Osteoblast (primary cell): ENCODE measurements at places on chromosomes 12 and 14.

DNA sequence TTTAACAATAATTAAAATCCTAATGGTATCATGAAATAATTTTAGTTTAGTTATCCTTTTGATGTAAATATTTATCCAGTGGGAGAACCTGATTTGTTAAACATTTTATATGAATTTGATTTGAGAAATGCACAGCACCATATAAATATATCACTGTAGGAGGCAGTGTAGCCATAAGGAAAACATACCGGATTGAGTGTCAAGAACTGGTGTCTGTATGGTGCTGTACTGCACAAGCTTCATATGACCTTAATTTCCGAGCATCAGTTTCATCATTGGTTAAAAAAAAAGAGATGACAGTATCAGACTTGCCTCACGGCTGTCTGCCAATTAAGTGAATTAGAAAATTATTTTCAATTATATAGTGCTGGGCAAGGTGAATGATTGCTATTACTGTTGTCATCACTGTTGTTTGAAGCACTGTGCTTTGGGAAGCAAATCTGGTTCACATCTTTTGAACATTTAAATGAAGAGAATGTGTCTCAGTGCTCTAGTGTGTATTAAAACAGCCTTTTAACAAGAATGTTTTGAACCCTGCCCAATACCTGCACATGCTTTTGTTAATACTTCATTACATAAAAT, 72.1 kb downstream of the TMTC2 start:
- DNase-seq = no peak

DNA sequence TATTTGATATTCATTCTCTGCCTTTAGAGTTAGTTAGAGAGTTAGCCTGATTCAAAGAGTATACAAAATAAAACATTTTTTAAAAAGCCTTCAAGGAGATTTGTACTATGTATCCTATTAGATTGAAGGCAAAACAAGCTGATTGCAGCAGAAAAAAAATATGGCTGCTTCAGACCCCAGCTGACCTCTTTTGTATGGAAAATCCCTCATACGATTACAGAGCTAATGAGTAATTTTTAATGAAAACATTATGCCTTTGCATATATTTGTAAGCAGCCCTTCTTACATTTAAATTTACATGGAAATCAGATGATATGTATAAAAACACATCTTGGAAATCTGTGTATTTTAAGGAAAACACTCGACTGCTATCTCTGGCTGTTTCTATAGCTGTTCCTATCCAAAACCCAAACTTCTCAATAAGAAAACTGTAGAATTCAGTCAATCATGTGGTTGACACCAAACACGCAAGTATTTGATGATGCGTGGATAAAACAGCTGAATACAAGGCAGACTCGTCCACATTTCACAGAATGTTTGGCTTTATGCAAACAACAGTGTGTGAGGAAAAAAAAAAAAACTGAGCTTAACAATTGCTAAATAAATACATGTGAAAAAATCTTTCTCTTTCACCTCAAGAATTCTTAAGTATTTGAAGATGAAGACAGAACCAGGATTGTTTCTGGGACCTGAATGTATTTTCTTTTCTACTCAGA, 275.3 kb downstream of the EGLN3 start:
- peak; percentile 6 for DNase-seq

DNA sequence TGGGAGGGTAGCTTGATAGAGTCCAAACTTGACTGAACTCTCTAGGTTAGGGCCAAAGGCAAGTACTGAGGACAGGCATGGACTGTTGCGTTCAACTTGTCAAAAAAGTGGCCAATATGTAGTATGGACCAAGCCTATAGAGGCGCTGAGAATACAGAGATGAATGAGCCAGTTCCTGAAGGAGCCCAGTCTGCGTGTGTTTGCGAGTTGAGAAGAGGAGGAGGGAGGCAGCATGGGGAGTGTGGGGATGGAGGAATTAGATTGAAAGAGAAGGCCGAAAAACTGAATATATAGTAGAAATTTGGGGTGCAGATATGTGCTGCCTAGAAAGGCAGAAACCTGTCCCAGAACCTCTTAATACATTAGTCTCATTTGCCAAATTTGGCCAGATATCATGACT, 412.4 kb downstream of the PCNX1 start:
- DNase-seq = no peak

DNA sequence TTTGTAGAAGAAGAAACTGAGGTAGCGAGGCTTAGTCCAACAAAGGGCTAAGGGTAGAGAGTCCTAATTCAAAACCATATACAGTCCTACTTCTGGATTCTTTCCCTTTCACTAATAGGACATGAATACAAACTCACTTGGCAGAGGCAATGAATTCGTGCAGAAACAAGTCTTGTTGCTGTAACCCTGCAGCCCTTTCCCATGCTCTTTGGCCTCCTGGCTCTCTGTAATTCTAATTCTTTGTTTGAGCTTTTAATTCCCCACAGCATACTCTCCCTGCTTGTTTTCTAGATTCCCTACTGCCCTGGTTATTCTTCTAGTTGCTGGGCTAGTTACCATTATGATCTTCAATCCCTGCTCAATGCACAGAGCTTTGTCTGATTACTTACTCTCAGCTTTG, 381.4 kb downstream of the ETNK1 start:
- DNase-seq = no peak

GRCh38 chr12:21638054-21638891, 19.4 kb downstream of the LDHB start:
- no peak for DNase-seq

DNA sequence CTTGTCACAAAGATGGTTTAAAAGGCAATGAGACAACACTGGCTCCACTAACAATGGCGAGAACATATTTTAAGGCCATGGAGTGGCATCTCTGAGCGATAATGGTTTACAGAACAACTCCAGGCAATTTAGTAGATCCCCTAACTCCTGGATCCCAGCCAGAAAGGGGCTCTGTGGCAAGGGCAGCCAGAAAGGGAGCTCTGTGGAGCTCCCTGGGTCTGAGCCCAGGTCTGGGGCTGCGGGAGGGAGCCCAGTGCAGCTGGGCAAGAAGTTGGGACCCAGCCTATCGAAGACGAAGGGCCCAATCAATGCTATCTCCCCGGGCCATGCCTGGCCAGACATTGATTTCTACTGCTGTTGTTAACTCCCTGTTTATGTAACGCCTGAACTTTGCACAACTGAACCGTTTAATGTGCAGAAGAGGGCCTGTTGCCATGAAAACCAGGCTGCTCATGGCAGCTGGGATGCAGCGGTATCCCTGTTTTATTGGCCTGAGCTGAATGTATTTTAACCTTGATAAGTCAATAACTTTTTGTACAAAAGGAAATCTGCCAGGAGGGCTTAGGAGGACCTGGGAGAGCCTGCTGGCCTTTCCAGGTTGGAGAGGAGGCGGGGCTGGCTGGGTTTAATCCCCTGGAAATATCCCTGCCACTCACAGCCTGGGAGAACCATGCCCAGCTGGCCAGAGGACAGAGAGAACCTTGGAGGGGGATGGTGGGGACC, 6.7 kb upstream of the FAM222A start:
- peak; percentile 18 for DNase-seq

- DNase-seq = no peak
These were observed 127.7 kb upstream of the RTL1 start for GRCh38 chr14:101031186-101031585.

DNA sequence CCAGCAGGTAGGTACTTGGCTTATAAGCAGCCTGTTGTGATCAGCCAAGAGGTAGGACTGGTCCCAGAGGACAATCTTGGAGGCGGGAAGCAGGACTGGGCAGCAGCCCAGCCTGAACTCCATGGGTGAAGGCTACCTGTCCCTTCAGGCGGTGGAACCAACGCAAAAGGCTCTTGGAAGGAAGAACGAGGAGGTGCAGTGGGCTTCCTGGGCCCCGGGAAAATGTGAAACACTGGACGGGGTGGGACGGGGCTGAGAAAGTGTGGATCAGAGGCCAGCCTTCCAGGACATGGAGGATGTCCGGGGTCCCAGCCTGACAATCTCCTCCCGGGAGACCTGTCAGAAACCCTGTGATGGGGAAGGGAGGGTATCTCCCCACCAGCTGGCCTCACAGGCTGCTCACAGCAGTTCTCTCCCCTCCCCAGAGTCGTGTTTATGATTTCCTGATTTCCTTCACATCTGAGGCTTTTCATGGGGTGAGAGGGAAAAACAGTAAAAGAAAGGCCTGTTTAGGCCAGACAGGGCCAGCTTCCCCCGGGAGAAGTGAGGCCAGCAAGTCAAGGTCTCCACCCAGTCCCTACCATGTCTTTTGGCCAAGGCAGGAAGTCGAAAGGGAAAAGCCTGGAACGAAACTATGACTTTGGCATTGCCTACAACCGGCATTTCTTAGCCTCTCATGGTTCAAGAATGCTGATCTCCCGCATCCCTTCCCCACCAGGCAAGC, 11.3 kb downstream of the CMKLR1 start:
- DNase-seq = no peak

- DNase-seq = peak; percentile 68
These were observed 125.2 kb downstream of the BCL11B start for GRCh38 chr14:99146616-99147365.

- DNase-seq = no peak
These were observed 267.7 kb downstream of the SLC6A15 start for GRCh38 chr12:84644908-84645307.

DNA sequence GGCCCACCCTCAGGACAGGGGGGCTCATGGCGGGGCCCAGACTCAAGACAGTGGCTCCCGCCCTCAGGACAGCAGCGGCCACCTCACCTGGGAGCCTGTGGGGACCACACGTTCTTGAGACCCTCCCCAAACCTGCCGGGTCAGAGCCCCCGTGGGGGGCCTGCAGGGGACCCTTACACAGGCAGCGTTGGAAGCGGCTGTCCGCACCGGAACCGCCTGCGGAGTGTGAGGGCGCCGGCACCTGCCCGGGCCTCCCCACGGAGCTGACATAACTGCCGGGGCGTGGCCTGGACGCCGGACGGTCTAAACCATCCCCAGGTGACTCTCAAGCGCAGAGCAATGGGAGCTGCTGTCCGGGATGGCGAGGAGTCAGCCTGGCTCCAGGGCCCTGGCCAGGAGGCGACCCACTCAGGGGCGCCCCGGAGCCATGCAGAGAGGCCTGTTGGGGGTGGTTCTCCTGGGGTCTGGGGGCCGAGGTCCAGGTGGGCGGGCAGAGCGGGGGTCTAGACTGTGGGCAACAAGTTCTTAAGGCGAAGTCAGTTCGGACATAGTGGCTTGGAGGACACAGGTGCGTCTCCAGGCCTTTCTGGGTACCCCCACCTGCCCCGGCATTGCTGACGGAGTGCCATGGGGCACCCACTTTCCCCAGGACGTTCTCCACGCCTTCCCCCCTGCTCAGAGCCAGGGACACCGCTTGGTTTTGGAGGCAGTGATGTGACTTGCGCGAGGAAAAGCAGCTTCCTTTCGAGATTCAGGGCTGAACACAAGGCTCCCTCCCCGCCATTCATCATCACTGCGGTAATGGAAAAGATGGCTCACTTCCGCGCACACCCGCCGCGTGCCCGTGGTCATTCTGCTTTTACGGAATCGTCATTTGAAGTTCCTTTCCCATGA, 23.2 kb downstream of the GALNT9 start:
- DNase-seq = peak; percentile 88

DNA sequence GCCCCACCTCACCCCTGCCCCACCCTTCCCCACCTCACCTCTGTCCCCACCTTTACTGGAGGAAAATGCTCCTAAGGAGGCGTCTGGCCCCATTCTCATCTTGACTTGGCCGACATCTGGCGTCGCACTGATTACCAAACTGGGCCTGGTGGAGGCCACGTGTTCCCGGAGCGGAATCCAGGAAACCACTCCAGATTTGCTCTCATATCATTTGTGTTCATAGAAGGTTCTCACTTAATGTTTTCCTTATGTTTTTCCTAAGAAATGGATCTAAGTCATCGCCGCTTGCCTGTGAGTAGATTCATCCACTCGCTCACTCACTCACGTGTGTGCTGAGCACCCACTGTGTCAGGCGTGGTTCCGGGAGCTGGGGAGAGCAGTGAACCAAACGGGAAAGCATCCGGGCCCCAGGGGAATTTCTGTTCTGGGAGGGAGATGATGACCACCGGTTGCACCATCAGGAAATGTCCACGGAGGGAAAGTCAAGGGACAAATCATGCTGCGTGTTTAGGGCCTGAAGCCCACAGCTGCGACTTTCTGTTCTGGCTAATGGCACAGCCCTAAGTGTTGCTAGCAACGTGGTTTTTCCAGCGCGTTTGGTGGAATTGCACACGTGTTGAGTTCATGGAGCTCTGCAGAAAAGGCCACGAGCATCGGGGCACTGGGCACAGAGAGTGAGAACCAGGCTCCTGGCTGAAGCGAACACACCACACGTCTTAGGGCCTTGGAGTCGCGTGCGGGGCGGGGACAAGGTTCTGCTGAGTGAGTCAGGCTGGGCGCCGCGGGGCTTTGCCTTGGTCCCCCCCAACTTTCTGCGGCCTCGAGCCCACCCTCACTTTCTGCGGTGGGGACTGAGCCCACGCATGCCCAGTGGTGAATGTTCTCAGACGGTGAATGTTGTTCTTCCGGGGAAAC, 57.7 kb downstream of the ADGRD1 start:
- DNase-seq = peak; percentile 65

DNA sequence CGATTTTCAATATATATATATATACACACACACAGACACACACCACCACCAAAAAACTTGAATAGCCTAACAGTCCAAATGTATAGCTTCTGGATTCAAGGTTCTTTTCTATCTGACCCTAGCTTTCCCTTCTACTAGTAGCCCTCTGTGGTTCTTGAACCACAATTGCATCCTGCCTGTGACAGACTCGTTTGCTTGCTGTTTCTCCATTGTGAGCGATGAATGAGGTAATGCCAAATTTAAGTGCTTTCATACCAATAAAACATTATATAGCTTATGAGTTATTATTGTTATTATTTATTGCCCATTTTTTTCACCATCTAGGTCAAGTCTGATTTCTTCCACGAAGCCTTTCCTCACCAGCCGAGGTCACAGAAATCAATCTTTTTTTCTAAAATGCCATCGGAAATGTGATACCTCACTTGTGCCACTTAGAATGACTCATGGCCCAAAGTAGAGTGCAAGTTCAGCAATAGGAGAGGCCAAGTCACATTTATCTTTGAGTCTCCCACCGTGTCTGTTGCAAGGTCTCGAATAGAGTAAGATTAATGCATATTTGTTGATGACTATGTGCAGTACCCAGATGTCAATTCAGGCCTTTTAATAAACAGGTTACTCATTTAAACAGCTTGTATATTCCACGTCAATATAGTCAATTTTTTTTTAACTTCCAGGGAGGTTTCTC, 1015.8 kb upstream of the SEL1L start:
- no peak for DNase-seq

- DNase-seq = no peak
These were observed 479.8 kb upstream of the USP15 start for GRCh38 chr12:61780435-61780834.

- no peak for DNase-seq
These were observed 302.5 kb downstream of the ITPR2 start for GRCh38 chr12:26530461-26530860.

DNA sequence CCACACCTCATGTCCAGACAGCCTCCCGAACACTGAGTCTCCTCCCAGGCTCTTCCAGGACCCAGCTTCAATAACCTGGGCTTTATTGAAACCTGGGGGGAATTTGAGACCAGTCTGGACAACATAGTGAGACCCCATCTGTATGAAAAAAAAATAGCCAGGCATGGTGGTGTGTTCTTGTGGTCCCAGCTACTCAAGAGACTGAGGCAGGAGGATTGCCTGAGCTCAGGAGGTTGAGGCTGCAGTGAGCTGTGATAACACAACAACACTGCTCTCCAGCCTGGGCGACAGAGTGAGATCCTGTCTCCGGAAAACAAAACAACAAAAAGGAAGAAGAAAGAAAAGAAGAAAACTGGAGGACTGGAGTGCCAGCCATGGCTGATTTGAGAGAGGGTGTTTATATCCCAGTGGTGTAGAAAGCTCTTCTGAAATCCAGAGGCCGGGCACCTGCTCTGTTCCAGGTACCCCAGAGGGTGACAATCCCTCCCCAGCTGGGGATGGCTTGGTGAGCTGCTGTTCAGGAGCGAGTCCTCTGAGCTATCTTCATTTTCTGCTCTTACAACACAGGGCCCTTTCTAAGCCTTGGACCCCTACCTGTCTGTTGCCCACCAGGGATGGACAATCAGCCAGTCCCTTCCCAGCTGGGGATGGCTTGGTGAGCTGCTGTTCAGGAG, 6.0 kb upstream of the PGF start:
- no peak for DNase-seq
